Stimulated activated memory B cell treated with anti-CD40 and anti-IgM and Interleukin-4, amounts not matched to agents 10 μg/mL and 1 μg/mL and 100 μg/mL, for 72 hours (primary cell): ENCODE measurements at places on chromosomes 4 and X.

DNA sequence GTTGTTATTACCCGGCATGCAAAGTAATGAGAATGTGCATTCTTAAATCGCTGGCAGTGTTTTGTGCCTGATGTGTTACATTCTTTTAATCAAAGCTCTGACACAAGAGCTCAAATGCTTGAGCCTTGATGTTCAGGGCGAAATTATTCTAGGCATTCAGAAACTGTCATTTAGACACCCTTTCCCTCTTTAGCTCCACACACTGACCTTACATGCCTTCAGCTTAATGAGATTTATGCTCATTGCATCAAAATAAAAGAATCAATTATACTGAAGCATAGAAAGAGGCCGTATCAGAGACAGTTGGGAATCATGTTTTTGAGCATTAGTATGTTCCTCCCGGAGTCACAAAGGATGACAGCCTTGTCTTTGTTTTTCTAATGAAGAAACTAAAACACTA, 56.7 kb downstream of the FAM114A1 start:
- no peak for ATAC-seq

GRCh38 chrX:2609431-2610238, 81.5 kb upstream of the CD99 start:
- no peak for ATAC-seq

DNA sequence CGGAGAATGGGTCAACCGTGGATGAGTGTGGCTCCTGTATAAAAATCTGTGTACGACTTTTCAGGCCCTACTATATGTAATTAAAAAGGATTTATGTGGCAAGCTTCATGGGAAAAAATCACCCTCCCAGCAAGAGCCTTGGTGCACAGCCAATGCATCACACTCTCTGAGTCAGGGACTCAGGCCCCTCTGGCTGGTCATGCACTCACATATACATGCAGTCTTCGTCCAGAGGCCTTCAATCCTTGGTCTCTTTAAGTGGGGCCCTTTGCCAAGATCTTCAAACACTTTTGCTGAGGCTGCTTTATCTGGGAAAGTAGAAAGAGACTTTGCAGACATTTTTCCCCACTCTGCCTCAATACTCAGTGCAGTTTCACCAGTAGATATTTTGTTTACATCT, 311.4 kb upstream of the FSTL5 start:
- ATAC-seq, result no peak

DNA sequence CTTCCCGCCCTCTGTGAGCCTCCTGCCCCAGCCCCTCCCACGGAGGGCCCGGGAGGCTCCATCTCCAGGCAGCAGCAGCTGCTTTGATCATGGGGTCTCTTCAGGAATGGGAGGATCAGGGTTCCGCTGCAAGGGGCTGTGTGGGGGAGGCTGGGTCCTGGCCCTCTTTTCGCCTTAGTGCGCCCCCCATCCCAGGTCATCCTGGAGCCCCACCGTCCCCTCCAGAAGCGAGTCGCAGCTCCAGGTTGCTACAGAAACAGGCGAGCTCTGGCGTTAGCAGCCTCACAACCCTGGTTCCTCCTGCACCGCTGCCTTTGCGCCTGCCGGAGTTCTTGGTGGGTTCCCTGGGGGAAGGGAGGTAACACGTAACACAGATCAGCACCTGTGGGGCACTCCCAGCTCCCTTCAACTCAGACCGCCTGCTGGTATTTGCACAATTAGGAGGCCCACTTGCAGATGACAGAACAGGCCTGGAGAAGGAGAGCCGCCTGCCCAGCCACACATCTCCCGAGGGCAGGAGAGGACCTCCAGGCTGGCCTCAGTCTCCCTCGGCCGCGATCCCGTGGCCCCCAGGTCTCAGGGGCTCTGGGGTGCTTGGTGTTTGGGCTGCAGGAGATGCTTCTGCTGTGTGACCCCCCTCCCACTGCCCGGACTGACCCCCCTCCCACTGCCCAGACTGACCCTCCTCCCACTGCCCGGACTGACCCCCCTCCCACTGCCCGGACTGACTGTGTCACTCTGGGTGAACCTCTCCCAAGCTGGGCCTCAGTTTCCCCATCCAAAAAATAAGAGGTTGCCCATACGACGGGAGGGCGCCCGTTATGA, 64.2 kb upstream of the ADRA2C start:
- no peak for ATAC-seq

DNA sequence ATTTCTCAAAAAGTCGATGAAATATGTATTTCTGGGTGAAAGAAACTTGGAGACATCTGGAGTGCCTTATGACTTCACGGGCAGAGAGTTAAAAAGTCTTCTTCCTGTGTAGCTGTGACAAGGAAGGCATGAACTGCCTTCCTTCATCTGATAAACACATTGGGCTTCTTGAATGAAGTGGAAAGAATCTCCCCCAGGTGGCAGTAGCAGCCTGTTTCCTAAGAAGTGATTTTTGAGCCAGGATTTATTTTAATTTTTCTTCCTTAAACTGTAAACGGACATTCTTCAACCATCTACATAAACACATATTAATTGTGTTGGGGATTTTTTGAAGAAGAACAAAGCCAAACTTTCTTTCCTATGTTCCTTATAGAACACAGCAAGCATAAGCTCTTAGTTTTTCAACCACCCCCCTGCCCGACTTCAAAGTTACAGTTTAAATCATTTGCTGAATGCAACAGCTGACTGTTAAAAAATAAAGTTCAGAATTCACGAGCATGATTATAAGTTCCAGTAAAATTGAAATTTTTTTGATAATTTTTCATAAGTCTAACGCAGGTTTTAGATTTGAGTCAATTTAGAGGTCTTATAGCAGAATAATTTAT, 980 bp upstream of the GIMD1 start:
- ATAC-seq, result no peak

- no peak for ATAC-seq
Observed at GRCh38 chr4:5156682-5157081, 105.4 kb downstream of the STK32B start.

DNA sequence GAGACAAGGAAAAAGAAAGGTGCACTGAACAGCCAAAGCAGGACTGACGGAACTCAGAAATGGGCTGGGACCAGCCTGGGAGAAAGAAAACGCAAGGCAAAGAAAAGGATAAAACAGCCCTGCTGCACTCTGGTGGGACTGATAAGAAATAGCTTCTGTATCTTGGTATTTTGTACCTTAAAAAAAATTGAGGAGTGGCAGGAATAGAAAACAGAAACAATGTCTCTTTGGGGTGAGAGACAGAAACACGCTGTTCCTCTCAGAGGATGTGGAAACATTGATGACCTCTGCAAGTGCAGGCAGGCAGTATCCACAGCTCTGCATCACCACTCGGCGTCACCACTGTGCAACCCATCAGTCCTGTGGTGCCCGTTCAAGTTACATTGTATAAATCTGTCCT, 152.5 kb upstream of the SPRY1 start:
- ATAC-seq, result peak; percentile 53

DNA sequence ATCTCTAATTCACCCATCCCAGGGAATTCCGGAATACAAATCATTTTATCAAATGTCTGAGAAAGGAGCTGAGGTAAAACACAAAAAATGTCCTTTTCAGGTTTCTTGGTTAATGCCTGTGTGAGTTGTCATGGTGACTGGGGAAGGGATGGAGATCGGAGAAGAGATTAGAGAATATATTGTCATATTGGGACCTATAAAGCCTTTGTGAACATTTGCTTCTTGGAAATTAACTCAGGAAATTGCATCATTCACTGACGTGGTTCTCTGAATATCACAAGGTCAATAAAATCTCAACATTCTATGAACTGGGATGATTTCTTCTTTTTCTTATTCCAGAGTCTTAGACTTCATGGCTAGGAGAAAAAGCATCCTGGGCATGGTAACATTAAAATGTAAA, 174.8 kb upstream of the GLRA2 start:
- no peak for ATAC-seq

DNA sequence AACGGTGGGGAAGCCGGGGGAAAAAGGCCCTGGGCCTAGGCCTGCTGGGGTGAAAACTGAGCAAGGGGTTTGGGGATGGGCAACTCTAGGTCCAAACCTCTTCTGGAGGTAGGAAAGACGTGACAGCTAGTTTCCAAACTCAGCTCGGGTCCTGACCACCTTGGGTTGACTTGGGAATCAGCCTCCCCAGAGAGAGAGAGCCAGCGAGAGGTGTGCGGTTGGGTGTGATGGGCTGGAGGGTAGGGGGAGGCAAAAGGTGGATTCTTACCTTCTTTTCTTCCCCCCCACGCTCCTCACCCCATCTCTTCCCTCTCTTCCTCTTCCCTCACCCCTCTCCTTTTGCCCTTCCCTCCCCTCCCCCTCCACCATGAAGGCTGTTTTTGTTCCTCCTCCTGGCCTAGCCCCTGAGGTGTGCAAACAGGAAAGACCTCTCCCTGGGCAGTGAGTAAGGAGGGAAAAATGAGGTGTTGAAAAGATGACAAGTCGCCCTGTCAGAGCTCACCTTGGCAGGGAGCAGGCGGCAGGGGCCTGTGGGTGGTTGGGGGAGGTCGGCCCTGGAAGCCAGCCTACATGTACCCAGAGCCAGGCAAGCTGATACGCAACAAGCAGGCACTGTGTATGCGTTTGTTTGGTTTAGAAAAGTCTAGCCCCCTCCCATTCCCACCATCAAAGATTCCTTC, 14.8 kb downstream of the PJA1 start:
- no peak for ATAC-seq

GRCh38 chrX:68703846-68704245, 56.4 kb downstream of the STARD8 start:
- no peak for ATAC-seq

- no peak for ATAC-seq
Observed at GRCh38 chr4:160546201-160546600, 1443.3 kb downstream of the RAPGEF2 start.

GRCh38 chrX:40279762-40280161, 182.0 kb upstream of the BCOR start:
- ATAC-seq, result no peak

DNA sequence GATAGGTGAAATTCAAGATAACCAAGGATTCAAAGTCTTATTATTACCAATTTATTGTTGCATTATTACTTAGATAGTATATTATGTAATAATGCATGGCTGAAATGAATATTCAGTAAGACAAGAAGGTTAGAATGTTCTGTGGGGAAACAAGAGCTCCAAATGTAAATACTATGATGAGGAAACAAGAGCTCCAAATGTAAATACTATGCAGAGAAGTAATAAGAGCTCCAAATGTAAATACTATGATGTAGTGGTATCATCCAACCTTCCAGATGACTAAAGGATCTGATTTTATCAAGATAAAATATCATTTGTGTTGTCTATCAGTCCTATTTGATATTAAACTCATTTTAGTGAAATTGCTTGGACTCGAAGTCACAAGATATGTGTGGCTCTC, 82.2 kb upstream of the PCDH18 start:
- ATAC-seq, result no peak

DNA sequence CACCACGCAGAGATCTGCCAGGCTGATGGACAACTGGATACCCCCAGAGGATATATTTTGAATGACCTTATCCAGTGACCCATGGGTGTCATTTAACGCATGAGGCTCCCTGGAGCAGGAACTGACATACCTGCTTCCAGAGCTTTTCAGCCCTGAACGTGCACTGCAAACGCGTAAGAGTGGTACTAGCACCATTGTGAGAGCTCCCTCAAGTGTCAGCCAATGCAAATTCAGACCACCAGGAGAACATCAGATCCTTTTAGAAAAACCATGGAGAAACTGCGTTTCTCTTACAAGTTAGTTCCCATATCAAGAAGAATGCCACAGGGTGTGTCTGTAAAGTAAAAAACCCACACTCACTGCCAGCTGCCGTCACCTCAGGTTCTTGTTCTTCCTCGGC, 7.3 kb downstream of the TREX2 start:
- ATAC-seq, result no peak

- ATAC-seq, result no peak
Observed at GRCh38 chr4:114694770-114695169, 96.2 kb downstream of the UGT8 start.

DNA sequence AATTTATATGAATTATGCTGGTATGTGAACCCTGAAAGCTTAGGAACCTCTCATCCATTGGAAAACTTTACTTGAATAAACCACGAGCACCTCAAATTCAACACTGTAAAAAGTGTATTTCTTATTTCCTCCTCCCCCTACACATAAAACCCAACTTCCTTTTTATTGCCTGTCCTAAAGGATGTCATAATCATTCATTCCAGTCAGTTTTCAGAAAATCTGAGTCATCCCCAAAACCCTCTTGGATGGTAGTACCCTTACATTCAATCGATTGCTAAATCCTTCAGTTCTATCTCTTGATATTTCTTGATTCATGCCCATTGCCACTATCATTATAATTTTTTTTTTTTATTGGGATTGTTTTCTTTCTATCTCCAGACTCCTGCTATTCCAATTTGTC, 91.1 kb upstream of the ATP8A1 start:
- ATAC-seq, result no peak

DNA sequence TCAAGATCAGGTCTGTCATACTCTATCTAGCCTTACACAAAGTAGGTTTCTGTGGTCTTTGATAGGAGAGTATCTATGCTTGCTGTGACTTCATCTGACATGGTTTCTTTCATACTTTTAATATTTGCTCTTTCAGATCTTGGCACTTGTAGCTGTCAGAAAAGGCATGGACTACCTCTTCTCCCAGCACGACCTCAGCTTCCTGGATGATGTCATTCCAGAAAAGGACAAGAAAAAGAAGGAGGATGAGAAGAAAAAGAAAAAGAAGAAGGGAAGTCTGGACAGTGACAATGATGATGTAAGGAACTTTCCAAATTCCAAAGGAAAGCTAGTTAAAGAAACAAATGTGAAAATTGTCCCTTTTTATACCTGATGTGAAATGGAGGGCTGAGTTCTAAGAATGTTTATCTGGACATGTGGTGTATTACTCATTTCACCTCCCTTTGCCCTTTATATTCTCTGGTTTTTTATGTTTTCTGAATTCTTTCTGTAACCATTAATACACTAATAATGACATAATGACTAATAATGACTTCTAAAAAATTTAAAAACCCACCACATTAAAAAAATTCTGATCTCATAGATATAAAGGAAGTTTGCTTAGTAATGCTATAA, 221.2 kb downstream of the SLC4A4 start:
- no peak for ATAC-seq

DNA sequence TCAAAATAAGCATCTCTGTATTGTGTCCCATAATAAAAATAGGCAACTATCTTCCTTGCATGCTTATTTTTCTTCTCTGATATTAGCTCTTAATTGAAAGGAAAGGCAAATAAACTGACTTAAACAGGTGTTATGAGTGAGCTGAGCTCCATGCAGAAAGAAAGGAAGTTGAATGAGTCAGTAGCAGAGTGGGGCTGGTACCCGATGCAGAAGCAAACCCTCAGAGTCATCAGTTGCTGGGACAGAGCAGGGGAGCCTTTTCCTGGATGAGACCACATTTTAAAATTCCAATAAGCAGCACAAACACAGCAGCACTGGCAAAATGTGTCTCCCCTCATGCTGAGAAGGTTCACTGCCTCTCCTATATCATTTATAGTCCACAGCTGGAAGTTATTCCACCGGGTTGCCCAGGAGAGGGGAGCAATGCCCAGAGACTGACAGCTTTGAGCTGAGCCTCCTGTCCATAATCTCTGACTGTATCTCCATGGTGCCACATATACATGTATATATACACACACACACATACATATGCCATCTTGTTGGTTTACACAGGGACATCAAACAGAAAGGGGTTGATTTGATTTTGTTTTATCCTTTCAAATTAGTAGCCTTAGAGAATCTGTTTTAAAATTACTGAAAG, 274.3 kb upstream of the PPARGC1A start:
- ATAC-seq, result no peak

- ATAC-seq, result no peak
Observed at GRCh38 chrX:7092543-7092942, 55.0 kb upstream of the STS start.
